CD4-positive, alpha-beta T cell treated with Interleukin-15 for 4 hours (primary cell): ENCODE measurements at places on chromosomes 1 and 21.
A peak's percentile ranks its signal among the peaks of the same experiment; 100 is the strongest.

GRCh38 chr21:33367309-33367973, 35.8 kb upstream of the IFNGR2 start:
- no peak for DNase-seq

DNA sequence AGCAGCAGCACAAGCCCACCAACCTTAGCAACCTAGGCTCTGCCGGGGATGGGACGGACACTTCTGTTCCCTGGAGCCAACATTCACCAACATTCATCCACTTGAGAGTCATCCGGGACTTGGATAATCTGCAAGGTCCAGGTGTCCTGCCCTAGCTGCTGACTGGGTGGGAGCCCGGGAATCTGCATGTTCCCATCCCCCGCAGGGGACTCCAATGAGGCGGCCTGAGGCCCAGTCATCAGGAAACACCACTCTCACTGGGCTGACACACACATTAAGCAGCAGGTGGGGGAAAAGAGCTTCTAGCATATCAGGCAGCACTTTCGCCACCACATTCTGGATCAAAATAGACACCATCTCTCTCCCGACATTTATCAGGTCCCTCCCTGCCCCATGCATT, 38.4 kb upstream of the CCSAP start:
- DNase-seq: no peak

- no peak for DNase-seq
Measured at GRCh38 chr1:171292799-171293198, 21.2 kb upstream of the FMO4 start.

GRCh38 chr21:32597205-32597604, 11.9 kb upstream of the TCP10L start:
- DNase-seq: no peak

GRCh38 chr1:48530727-48531351, 58.8 kb upstream of the SPATA6 start:
- no peak for DNase-seq

GRCh38 chr1:203250911-203251310, 21.4 kb upstream of the CHIT1 start:
- DNase-seq: no peak

DNA sequence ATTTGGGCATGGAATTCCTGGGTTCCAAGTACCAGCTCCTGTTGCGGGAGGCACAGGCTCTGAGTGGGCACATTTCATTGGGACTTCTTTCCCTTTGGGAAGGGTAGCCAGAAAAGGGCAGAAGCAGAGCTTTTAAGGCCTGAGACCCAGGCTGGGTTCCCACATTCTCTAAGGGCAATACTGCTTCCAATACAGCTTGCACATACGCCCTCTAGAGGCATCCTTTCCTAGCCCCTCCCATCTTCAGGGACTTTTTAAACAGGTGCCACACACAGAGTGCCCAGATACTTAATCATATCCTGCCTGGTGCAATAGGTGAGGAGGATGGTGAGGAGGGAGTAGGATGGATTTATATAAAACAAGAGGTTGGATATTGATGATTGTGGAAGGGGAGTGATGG, 5.7 kb downstream of the GPR88 start:
- peak; percentile 53 for DNase-seq

GRCh38 chr1:203034422-203035110, 8.3 kb downstream of the PPFIA4 start:
- DNase-seq: no peak

DNA sequence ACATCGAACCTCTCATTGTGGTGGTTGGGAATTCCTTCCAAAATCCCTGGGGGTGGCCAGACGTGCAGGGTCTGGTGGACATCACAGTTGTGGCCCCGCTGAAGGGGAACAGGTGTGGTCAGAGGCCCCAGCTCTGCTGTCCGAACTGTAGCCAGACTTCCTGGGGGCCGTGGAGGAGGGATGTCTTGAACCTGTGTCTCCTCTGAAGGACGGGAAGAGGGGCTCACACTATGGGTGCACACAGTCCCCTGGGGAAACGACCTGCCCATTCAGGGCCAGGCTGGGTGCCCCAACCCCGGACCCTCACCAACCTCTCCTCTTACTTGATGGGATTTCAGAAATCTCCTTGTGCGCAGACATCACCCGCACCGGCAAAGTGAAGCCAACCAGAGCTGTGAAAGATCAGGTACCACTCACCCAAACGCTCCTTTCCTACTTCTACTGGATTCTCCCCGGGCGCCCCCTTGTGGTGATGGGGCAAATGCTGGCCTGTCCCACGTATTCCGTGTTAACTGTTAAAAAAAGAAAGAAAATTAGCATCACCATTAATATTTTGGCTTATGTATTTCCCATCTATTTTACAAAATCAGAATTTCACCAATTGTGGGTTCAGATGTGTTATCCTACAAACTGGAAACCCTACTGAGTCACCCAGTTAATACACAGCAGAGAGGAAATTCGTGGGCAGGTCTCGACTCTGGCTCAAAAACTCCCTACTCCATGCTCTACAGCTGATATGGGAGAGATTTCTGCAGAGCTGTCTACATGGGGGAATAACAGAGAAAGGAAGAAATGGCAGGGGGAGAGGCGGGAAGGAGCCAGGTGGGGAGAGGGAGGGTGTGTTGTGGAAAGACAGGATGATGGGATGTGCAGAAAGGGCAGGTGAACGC, 28.1 kb downstream of the PADI4 start:
- DNase-seq: peak; percentile 34

- DNase-seq: no peak
Measured at GRCh38 chr1:180636138-180636537, 4.3 kb downstream of the XPR1 start.

- peak; percentile 76 for DNase-seq
Measured at GRCh38 chr1:152440635-152441471, 26.8 kb upstream of the CRNN start.
